ENCODE measurements at places on chromosomes 2 and 18.

DNA sequence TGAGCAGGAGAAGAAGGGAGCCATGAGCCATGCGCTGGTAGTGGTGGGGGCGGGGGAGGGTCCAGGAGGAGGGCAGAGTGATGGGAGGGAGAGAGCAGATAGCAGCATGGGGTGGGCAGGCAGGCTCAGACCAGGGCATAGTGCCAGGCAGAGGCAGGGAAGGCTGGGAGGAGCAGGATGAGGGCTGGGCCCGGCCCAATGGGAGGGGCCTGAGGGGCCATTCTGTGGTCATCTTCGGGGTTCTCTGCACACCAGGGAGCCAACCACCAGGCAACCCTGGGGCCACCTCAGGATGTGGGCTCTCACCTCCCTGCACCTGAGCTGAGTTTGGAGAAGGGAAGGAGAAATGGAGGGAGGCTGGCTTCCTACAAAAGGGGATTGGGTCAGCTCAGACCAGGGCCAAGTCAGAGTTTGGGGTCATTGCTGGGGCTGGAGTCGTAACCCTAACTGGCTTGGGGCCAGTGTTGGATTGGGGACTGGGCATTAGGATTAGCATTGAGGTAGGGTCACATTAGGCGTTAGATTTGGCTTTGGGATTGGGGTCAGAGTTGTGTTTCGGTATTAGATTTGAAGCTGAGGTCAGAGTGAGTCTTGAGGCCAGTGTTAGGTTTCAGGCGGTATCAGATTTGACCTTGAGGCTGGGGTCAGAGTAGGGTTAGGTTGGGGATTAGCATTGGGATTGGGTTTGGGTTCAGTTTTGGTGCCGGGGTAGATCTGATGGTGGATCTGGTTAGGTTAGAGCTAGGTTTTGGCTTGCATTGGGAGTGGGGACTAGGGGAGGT lies 11.2 kb downstream of the VIL1 start:
- DNase-seq: no peak

DNA sequence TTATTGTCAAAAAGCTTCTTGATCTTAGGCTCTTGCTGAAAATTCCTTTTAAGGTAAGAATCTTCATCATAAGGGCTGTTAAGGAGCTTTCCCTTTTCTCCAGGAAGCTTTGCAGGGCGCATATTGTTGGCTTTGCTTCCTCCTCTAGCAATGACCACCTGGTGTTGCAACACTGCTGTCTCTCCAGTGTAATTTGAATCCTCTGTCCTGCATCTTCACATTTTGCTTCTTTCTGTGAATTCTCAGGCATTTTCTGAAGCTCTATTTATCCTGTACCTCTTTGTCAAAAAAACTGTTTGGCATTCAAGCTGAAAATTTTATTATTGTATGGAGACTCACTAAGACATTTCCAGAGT lies 533.1 kb upstream of the CHAC2 start:
- no peak for DNase-seq

GRCh38 chr2:135874777-135875365 lies 1.4 kb downstream of the MCM6 start:
- DNase-seq: no peak

- DNase-seq: no peak
These were observed 127.5 kb downstream of the COL4A4 start for GRCh38 chr2:227036527-227036926.

- DNase-seq: no peak
These were observed 373.2 kb downstream of the TRIB2 start for GRCh38 chr2:13089971-13090370.

- no peak for DNase-seq
These were observed 126.3 kb upstream of the FHL2 start for GRCh38 chr2:105525201-105525600.

GRCh38 chr2:127078666-127079270 lies 28.2 kb downstream of the BIN1 start:
- no peak for DNase-seq

GRCh38 chr2:43890855-43891254 lies 52.1 kb downstream of the ABCG8 start:
- DNase-seq: no peak

DNA sequence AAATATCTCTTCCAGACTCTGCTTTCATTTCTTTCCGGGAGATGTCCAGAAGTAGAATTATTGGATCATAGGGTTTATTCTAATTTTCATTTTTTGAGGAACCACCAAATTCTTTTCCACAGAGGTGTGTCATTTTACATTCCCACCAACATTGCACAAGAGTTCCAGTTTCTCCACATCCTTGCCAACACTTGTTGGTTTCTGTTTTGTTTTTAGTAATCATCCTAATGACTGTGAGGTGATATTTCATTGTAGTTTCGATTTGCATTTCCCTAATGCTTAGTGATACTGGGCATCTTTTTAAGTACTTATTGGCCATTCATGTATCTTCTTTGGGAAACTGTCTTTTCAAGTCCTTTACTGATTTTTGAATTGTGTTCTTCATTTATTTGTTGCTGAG lies 513.1 kb downstream of the PARD3B start:
- DNase-seq: no peak

DNA sequence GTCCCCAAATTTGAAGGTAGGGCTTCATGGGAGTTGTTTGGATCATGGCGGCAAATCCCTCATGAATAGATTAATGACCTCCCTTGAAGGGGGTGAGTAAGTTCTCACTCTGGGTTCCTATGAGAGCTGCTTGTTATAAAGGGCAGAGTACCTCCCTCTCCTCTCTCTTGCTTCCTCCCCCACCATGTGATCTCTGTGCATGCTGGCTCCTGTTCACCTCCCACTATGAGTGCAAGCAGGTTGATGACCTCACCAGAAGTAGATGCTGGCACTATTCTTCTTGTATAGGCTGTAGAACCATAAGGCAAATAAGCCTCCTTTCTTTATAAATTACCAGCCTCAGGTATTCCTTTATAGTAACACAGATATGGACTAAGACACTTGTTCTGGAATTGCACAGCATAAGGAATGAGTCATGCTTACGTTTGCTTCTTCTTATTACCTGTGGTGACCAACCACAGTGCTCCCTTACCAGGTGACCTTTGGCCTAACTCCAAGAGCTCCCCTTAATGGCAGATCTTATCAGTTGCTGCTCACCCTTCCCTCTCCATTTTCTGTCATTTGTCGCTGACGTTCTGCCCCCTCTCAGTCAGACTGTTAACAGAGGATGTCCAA lies 559.5 kb upstream of the GCFC2 start:
- DNase-seq: no peak

- no peak for DNase-seq
These were observed 6.0 kb upstream of the CLIP4 start for GRCh38 chr2:29109246-29109645.

DNA sequence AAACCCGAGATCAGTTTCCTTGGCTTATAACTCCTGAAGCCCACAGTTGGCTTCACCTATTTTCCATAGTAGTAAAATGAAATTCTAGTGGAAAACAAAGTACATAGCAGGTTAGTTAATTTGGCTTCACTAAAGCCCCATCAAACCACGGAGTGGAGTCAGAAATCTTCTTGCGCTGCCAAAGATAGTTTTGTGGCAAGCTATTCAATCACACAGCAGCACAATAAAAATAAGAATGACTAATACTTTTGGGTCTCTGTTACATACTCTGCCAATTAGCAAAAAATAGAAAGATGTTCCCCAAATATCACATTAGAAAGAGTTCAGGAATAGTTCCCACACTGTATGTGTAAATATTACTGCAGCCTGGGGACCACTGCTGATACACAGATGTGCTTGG lies 175.2 kb upstream of the NOL4 start:
- DNase-seq: no peak

DNA sequence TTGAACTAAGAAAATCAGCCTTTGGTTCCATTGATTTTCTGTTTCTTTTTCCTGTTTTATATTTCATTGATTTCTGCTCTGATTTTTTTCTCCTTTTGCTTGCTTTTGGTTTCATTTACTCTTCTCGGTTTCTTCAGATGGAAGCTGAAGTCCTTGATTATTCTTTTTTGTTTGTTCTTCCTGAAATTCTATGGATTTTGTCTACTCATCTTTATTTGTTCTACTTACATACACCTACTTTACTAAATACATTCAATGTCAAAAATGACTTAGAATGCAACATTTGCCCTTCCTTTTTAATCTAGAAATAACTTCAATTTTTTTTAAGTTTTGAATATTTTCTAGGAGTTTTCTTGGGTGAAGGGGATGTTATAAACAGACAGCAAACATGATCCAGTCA lies 612.5 kb downstream of the METTL4 start:
- no peak for DNase-seq

GRCh38 chr2:222548992-222549391 lies 106.9 kb downstream of the FARSB start:
- DNase-seq: no peak
